ENCODE measurements at places on chromosomes 1 and 21. TPM values are rescaled to one million over a fixed set of nuclear protein-coding genes. Genes with fewer than 3 reads are reported as not detected.

Gene AIM2
- polyA plus RNA-seq = 0.17 TPM

Gene B3GALT5
- not detected for polyA plus RNA-seq

Gene RNPC3
- 10.4 TPM for polyA plus RNA-seq

Gene TMEM125
- 0.92 TPM for polyA plus RNA-seq

Gene CBS
- polyA plus RNA-seq = 10.6 TPM

DNA sequence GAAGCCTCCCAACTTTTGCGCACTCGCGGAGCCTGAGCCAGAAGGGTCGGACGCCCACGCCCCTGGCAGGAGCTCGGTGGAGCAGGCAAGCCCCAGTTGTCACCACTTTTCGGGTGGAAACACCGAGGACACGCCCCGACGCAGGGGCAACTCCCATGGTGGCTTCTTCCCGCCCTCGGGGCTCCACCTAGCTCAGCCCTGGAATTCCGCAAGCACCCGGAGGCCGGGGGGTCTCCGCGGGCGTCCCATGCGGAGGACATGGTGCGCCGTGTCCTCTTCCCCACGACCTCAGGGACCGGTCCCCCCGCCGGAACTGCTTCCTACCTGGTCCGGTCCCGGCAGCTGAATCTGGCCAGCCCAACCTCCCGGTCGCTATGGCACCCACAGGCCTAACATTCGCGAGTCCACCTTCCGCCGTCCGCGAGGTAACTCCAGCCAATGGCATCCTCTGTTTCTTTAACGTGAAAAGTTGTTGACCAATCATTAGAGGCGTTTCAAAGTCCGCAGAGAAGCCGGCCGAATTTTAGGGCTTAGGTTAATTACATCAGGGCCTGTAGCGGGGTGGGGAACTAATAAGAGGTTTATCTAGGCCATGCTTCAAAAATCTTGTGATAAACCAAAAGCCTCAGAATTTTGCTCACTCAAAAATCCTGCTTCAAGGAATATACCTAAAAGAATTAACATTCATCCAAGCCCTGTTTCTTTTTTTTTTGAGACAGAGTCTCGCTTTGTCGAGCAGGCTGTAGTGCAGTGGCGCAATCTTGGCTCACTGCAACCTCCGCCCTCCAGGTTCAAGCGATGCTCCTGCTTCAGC, at the start of gene STPG1:
TSS of gene STPG1 (minus strand) at position 433 of the 814 bp plus-strand sequence. CDS start 12,394 bp downstream, outside the sequence.
- no peaks in the 10 kb centered on the region for H3K36me3 ChIP-seq
- peaks cover 66% of the 10 kb centered on the region for H3K4me1 ChIP-seq
- peak within 1 kb of the TSS; percentile 91 for H3K4me3 ChIP-seq

GRCh38 chr1:221667504-221667903, 74.4 kb downstream of the DUSP10 start:
- peak overlapping the region; percentile 32 for H3K27ac ChIP-seq
- H3K4me1 ChIP-seq = peaks cover 10% of the 10 kb centered on the region
- DNase-seq = peak; percentile 4
- H3K36me3 ChIP-seq = no peaks in the 10 kb centered on the region
- no peaks in the 10 kb centered on the region for H3K27me3 ChIP-seq

DNA sequence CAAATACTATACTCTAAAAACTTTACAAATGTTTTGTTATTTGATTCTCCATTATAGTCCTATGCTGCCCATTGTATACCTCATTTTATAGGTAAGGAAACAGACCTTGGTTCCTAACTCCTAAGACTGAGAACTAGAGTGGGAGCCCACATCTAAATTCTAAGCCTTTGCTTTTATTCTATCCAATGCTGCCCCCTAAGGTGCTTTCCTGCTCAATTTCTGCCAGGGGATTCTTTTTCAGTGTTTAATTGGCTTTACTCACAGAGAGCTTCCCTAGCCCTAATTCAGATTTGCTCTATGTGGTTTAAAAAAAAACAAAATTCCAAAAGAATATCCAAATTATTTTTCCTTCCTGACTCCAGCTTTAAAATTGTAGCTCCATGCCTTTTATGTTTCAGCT, 64.5 kb downstream of the KIF14 start:
- no peak for DNase-seq
- no peak overlapping the region for H3K27ac ChIP-seq
- H3K36me3 ChIP-seq = peaks cover 13% of the 10 kb centered on the region
- H3K4me3 ChIP-seq = no peak overlapping the region
- peaks cover 2% of the 10 kb centered on the region for H3K4me1 ChIP-seq

DNA sequence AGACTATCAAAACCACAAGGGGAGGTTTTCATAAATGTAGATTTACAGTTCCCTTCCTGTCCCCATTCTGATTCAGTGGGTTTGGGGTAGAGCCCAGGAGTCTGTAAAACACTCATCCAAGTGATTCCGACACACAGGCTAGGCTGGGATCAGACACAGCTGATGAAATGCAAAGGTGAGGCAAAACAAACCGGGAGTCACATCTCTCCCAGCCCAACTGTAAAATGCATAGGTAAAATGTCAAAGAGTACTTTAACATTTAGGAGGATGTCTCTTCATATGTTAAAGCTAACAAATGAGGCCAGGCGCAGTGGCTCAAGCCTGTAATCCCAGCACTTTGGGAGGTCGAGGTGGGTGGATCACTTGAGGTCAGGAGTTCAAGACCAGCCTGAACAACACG, 45.0 kb downstream of the ZNF281 start:
- H3K4me3 ChIP-seq = no peak overlapping the region
- H3K36me3 ChIP-seq = no peaks in the 10 kb centered on the region
- H3K4me1 ChIP-seq = peaks cover 12% of the 10 kb centered on the region
- no peak for DNase-seq

GRCh38 chr1:227791425-227792143, 23.9 kb upstream of the PRSS38 start:
- H3K36me3 ChIP-seq = no peaks in the 10 kb centered on the region
- H3K4me3 ChIP-seq = no peak overlapping the region
- DNase-seq = no peak
- H3K4me1 ChIP-seq = peaks cover 9% of the 10 kb centered on the region
- peaks cover 13% of the 10 kb centered on the region for H3K27me3 ChIP-seq

DNA sequence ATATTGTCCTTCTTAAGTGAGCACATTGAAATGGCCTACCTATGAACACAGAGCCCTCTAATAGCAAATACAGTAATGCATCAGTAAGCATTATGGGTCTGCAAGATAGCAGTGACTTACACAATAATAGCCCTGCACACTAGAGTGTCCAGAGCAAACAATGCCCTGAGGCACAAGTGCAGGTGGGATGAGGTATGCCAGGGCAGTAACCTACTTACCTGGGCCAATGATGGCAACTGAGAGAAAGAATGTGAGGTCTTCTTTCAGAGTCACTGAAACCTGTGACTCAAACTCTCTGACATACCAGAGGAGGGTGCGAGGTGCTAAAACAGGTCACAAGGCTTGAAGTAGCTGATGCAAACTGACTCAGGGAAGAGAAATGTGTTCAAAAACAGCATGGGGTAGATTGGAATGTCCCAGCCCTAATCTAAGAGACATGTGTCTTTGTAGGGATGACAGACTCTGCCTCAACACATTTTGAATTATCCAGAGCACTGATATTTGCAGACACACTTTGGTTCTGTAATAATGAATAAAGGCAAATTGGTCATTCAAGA, 168.5 kb upstream of the RUNX1 start:
- H3K36me3 ChIP-seq = no peaks in the 10 kb centered on the region
- peak overlapping the region; percentile 89 for H3K27ac ChIP-seq
- H3K4me1 ChIP-seq = peaks cover 31% of the 10 kb centered on the region
- peak; percentile 100 for DNase-seq
- no peaks in the 10 kb centered on the region for H3K27me3 ChIP-seq
- H3K4me3 ChIP-seq = no peak overlapping the region

DNA sequence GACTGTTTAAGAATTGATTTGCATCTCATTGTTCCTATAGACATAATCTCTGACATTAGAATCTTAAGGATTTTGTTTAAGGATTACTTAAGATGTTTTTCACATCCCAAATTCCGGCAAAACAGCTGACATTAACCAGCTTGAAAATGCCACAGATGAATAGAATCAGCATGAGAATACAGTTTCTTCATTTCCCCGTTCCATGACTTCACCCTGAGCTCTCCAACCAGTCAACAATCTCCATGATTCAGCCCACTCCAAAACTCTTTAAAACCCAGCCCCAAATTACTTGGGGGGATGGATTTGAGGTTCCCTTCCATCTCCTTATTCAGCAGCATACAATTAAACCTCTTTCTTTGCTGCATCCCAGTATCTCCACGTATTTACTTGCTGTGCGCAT, 201.0 kb downstream of the LYPLAL1 start:
- no peaks in the 10 kb centered on the region for H3K4me1 ChIP-seq
- H3K27me3 ChIP-seq = peaks cover 8% of the 10 kb centered on the region
- no peaks in the 10 kb centered on the region for H3K36me3 ChIP-seq
- H3K4me3 ChIP-seq = no peak overlapping the region
- no peak overlapping the region for H3K27ac ChIP-seq
- DNase-seq = no peak

Gene ACTL8
- not detected for polyA plus RNA-seq

Gene KRTAP21-1
- not detected for polyA plus RNA-seq

Gene CFAP107
- polyA plus RNA-seq = not detected

Gene RNPEP
- 63.0 TPM for polyA plus RNA-seq

Gene NR1I3
- not detected for polyA plus RNA-seq

- DNase-seq = no peak
- H3K27me3 ChIP-seq = no peaks in the 10 kb centered on the region
- H3K27ac ChIP-seq = no peak overlapping the region
- H3K36me3 ChIP-seq = no peaks in the 10 kb centered on the region
- peaks cover 11% of the 10 kb centered on the region for H3K4me1 ChIP-seq
- no peak overlapping the region for H3K4me3 ChIP-seq
These were observed 348.7 kb downstream of the RWDD3 start for GRCh38 chr1:95582746-95583145.

All from keratinocyte (primary cell).